ENCODE measurements at places on chromosomes 5 and 9.

DNA sequence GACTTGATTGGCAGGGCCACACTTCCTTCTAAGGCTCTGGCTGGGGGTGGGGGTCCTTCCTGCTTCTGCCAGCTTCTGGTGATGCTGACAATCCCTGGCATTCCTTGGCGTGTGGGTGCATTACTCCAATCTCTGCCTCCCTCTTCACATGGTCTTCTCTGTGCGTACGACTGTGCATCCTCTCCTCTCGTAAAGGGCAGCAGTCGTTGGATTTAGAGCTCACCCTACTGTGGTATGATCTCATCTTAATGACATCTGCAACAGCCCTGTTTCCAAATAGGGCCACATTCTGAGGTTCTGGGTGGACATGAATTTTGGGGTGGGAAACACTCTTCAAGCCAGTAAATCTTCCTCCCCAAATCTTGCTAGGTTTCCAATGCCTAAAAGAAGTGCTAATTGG lies 36.8 kb downstream of the ROPN1L start:
- DNase-seq = no peak

GRCh38 chr9:83665580-83666200 lies 42.1 kb downstream of the UBQLN1 start:
- DNase-seq = no peak

GRCh38 chr9:105958587-105958986 lies 264.2 kb downstream of the TMEM38B start:
- no peak for DNase-seq

DNA sequence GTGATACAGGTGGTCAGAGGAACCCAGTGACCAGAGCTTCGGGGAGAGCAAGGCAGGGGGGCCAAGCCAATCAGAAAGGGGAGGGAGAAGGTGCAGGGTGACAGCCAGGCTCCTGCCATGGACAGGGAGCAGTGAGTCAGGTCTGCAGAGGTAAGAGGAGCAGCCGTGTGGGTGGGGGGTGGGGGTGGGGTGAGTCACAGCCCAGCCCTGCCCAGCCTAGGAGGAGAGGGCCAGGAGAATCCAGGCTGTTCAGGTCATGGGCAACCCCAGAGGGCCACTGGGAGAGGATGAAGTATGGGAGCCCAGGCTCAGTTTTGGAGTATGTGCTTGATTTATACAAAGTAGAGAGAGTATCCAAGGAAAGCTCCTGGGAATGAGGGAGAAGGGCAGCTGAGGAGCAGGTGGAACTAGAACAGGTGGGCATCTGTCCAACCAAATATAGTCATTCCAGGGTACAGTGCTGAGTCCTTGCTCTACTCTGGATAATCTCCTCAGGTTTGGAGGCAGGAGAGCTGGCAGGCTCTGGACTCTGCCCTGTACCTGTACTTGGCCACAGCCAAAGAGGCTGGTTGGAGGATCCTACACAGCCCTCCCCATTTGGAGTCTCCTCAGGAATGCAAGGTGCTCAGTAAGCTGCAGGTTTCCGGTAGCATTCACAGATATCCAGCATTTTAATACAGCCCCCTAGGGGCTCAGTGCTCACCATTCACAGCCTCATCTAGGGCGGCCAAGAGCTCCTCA lies 1.6 kb downstream of the HBEGF start:
- no peak for DNase-seq

DNA sequence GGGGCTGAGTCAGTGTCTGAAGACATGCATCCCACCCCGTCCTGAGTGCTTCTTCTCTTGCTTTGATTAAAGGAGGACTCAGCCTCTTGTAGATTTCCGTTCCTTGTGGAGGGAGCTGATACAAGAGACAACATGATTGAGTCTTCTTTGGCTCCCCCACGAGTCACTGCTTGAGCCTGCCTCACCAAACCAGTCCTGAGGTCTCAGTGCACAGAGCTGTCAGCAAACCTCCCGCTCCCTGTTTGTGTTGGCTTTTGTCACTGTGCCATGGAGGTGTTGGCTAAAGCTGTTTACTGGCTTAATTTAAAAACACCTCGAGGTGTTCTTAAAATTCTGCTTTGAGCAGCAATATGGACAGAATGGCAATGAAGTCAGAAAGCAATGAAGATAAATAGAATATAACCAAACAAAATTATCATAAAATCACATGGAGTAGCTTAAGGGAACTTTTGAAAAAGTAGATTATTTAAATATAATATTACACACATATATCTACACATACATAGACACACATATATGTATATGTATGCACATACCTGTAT lies 234.1 kb upstream of the ANKRD55 start:
- no peak for DNase-seq

- no peak for DNase-seq
These were observed 51.1 kb upstream of the SNX2 start for GRCh38 chr5:122723606-122724352.

GRCh38 chr5:169152946-169153345 lies 148.0 kb downstream of the SLIT3 start:
- no peak for DNase-seq

- no peak for DNase-seq
These were observed 80.7 kb downstream of the OTULIN start for GRCh38 chr5:14745188-14745563.

- DNase-seq = no peak
These were observed 72.0 kb downstream of the ALDH1A1 start for GRCh38 chr9:72880821-72881220.

DNA sequence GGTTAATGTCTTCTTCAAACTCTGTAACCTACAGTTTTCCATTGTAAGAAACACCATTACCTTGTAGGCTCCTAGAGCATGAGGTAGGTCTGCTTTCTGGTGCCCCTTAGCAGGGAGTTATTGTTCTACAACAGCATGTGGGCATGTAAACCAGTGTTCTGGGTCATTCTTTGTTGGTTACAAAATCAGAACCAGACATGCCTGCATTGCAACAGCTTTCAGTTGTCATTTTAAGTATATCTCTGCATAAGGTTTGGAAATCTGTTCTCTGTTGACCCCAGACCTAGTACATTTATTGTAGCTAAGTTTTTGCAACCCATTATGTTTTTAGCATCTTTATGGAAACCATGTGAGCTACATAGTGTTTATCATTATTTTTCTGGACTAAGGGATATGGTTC lies 10.9 kb downstream of the RGMB start:
- DNase-seq = no peak

DNA sequence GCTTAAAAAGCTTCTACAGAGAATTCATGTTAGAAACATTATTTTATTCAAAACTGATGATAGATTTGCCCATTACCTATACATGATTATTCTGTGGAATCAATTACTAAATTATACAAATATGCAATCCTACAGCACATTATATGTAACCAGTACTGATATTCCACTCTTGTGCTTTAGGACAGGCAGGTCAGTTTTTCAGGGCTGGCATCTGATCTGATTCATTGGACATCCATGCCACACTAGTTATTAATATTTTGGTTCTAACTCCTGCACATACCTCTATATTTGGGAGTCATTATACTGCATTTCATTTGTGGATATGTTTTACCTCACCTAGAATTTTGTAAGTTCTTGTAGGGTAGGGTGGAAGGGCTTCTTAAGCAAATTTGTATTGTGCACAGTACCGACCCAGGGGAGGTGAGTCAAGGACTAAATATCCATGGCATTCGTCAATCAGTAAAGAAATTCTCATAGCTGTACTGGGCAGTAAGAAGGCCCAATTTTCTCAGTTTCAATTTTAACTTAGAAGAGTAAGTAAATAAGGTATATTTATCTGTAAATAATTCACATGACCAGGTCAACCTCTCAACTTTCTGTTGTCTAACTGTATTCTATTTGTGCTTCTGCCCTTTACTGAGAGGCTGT lies 33.5 kb downstream of the ELOVL7 start:
- DNase-seq = no peak

DNA sequence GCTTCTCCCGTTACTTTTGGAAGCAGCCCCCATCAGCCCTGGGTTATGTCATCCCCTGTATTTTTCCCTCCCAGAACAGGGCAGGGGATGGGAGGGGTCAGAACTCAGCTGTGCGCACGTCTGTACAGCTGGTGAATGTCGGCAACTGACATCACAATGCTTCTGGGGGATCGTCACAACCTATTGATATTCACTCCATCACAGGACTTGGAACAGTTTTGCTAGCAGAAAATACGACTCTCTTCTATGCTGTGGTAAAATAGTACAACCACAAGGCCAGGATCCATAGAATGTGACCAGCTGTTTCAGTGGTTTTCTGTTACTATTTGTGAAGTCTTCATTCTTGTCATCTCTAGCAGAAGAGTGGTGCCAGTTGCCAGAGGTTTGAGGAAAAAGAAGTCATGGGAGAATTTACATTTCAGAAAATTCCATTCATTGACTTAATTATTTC lies 77.1 kb upstream of the KLF4 start:
- DNase-seq = no peak

DNA sequence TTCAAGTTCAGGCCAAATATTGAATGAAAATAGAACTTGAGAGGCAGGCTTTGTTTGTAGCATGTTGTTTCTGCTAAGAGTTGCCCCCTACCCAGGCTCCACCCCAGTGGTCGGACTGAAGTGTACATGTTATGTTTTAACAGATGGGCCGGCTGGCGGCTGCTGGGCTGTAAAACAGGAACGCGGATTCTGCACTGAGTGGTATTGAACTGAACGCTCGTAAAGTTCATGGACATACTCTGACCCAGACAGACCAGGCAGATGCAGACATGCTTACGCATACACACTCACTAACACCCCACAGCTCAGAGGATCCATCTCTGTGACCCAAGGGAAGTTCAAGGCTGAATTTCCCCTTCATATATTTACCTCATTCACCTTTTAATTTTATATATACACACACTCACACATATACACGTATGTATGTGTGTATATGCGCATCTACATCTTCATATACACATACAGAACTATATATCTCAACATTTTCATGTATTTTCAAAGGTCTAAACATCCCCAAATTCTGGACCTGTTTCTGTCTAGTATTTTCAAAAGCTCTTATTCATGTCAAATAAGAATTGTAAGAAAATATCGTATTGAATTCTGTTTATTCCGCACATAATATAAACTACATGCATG lies 1.4 kb downstream of the MARCHF3 start:
- DNase-seq = no peak

DNA sequence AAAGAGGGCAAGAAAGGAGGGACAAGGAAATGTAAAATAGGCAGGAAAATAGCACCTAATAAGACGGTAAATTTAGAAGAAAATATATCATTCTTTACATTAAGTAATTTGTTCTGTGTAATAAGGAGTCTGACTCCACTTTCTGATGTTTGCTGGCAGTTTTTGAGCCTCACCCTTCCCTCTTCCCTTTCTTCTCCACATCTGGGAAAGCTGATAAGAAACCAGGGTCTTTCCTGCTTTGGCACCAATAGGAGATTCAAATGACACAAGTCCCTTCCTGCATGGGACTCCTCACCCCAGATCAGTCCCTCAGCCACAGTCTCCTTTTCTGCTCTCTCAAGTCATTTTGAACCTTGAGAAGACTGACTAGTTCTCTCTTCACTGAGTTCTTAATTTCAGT lies 31.2 kb upstream of the LECT2 start:
- DNase-seq = no peak

GRCh38 chr9:97550386-97550785 lies 48.9 kb downstream of the TMOD1 start:
- no peak for DNase-seq

DNA sequence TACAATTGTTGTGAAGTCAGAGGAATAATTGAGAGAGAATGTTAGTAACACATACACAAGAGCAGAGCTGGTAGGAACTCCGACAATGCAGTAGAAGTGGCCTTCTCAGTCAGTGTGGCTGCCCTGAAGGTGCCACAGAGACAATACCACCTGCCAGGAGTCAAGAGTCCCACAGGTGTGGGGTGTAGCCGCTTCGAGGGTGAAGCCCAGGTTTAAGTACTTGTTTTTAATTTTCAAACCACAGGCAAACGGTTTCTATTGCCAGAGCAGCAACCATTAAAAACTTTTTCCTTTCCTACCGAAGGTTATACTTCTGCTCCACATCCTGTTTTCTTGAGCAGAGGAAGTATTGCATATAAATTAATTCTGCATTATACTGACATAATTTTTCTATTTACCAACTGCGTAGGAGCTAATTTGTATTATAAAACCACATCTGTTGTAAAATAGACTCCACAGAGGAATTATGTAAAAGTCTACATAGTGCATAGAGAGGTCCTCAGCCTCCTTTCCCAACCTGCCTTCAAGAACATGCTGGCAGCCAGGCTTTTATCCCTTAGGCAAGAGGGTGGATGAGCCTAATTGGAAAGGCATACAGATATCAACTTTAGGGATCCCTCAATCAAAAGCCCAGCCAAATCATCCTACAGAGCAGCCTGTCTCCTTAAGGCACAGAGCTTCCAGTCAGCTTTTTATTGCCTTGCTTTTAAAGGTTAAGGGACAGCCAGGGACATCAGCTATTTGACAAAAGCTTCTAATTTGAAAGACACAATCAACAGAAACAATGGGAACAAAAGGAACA lies 12.9 kb upstream of the ACTBL2 start:
- no peak for DNase-seq

DNA sequence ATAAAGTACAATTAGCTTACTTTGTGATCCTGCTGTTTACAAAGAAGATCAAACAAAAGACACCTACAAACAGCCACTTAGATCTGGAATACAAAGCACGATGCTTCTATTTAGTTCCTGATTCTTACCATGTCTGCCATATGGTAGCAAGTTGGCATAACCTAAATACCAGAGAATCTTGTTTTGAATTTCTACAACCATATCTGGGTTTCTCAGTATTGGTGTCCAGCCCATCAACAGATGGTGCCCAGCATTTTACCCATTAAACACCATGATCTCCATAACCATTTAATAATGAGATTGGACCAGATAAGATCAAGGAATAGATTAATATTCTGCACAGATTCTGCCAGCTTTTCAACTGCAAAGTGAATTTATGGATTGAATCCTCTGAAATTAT lies 29.8 kb downstream of the SLC24A2 start:
- no peak for DNase-seq

- DNase-seq = no peak
These were observed 8.0 kb downstream of the CEP72 start for GRCh38 chr5:620152-620551.

- no peak for DNase-seq
These were observed 76.4 kb downstream of the MEGF10 start for GRCh38 chr5:127367029-127367428.

GRCh38 chr9:110214090-110214489 lies 6.1 kb upstream of the C9orf152 start:
- no peak for DNase-seq

DNA sequence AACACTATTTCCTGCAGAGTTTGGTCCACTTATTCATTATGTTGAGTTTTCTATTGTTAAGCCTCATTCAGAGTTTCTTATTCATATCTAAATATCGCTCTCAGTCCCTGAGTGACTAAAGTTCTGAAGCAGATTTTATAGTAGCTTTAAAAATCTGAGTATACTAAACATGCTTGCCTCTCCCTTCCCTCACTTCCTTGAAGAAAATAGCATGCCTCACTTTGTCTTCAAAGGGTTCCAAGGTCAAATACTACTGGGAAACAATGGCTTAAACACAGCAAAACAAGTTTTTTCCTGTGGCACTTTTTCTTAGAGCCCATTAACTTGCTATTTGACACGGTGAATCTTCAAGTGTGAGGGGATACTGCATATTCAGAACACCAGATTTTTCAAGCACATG lies 41.1 kb upstream of the DAB2 start:
- DNase-seq = no peak

GRCh38 chr5:92676215-92677165 lies 904.5 kb downstream of the NR2F1-AS1 start:
- no peak for DNase-seq

All from cortex of kidney (tissue), 1 donor.